Smooth muscle cell of the umbilical artery (primary cell): ENCODE measurements at places on chromosomes 4 and X. TPM values are rescaled to one million over a fixed set of nuclear protein-coding genes. Genes with fewer than 3 reads are reported as not detected.

The STARD8 gene
- 0.59 and 4.0 TPM in 2 replicates for total RNA-seq

The NXF2B gene
- not detected in 2 replicates for total RNA-seq

The SLC9A7 gene
- total RNA-seq, result 69.8 and 158 TPM in 2 replicates

The CXXC4 gene
- total RNA-seq, result 0.30 and 0.32 TPM in 2 replicates

The CENPI gene
- 3.0 and 15.8 TPM in 2 replicates for total RNA-seq

The GPR143 gene
- 0.28 and 1.5 TPM in 2 replicates for total RNA-seq

The SMIM20 gene
- total RNA-seq, result 18.8 and 36.5 TPM in 2 replicates

The PPBP gene
- not detected in 2 replicates for total RNA-seq

The DUSP9 gene
- not detected in 2 replicates for total RNA-seq
